Upper lobe of left lung (tissue), 6 donors: ENCODE measurements at places on chromosomes 11 and 22. TPM values are rescaled to one million over a fixed set of nuclear protein-coding genes. Genes with fewer than 3 reads are reported as not detected.
A peak's percentile ranks its signal among the peaks of the same experiment; 100 is the strongest.

DNA sequence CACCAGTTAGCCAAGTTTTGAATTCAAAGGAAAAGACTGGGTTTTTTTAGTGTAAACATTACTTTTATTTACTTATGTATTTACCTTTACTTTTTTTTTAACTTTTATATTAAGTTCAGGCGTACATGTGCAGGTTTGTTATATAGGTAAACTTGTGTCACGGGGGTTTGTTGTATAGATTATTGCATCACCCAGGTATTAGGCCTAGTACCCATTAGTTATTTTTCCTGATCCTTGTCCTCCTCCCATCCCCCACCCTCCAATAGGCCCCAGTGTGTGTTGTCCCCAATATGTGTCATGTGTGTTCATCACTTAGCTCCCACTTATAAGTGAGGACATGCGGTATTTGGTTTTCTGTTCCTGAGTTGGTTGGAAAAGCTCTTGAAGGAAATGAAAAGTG, 20.6 kb downstream of the ZW10 start:
- no peaks in the 10 kb centered on the region for H3K27me3 ChIP-seq
- peaks cover 32% of the 10 kb centered on the region for H3K36me3 ChIP-seq
- no peak overlapping the region for H3K4me3 ChIP-seq

The CFAP300 gene
- total RNA-seq, result 1.2 TPM

DNA sequence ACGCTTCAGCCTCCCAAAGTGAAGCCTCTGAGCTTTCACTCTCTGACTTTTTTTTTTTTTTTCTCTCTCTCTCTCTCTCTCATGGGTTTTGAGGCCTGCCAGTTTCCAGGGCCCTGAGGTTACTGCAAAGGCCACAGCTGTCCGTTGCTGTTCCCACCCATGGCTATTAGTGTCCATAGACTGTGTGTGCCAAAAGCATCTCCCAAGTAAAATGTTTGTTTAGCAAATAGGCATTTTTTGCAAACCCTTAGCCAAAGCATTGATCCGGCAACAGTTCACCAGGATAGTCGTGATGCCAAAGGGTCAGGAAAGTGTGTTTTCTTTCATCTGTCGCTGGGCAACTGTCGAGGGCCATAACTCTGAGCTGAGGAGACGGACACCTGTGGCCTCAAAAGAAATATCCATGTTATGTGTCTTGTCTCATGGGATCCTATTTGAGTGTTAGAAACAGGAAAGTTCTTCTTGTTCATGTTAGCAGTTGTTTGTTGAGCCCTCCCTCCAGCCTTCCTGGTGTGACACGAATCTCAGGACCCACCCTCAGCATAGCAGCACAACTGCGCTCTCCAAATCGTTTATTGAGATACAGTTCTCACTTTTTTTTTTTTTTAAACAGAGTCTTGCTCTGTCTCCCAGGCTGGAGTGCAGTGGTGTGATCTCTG, 18.4 kb downstream of the FADS2 start:
- H3K27ac ChIP-seq, result no peak overlapping the region
- no peak overlapping the region for H3K4me3 ChIP-seq
- H3K4me1 ChIP-seq, result no peaks in the 10 kb centered on the region
- no peaks in the 10 kb centered on the region for H3K27me3 ChIP-seq
- no peak for DNase-seq

The NRIP3 gene
- 0.80 TPM for total RNA-seq

The XKR3 gene
- not detected for total RNA-seq

DNA sequence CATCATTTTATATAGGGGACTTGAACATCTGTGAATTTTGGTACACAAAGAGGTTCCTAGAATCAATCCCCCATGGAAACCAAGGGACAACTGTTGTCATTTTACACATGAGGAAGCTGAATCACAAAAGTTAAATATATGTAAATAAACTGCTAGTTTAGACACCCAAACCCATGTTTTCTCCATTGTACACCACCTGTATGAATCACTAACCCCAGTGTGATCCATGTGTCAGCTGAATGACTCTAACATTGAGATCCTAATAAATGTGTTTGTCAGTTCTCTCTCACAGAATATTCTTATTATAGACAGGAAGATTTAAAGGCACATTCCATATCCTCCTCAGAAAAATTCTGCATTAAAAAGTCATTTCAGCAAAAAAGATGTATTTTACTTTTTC, 83.3 kb downstream of the ATG16L2 start:
- no peak for DNase-seq
- no peaks in the 10 kb centered on the region for H3K36me3 ChIP-seq
- H3K4me1 ChIP-seq, result no peaks in the 10 kb centered on the region
- no peaks in the 10 kb centered on the region for H3K27me3 ChIP-seq
- H3K4me3 ChIP-seq, result no peak overlapping the region

GRCh38 chr22:46417769-46418168, 82.3 kb downstream of the TRMU start:
- DNase-seq, result peak; percentile 63
- H3K4me3 ChIP-seq, result no peak overlapping the region
- no peak overlapping the region for H3K27ac ChIP-seq
- no peaks in the 10 kb centered on the region for H3K4me1 ChIP-seq

GRCh38 chr11:93668171-93668570, 6.7 kb downstream of the CEP295 start:
- H3K4me3 ChIP-seq, result no peak overlapping the region
- no peak for DNase-seq
- no peaks in the 10 kb centered on the region for H3K27me3 ChIP-seq
- H3K36me3 ChIP-seq, result peaks cover 7% of the 10 kb centered on the region
- H3K27ac ChIP-seq, result no peak overlapping the region

GRCh38 chr11:30342736-30343166, 19.8 kb downstream of the ARL14EP start:
- no peaks in the 10 kb centered on the region for H3K27me3 ChIP-seq
- no peak overlapping the region for H3K27ac ChIP-seq
- H3K36me3 ChIP-seq, result no peaks in the 10 kb centered on the region
- DNase-seq, result no peak

The SH3BP1 gene
- 11.4 TPM for total RNA-seq

GRCh38 chr11:31796499-31797189, 14.5 kb downstream of the PAX6 start:
- H3K4me1 ChIP-seq, result peaks cover 15% of the 10 kb centered on the region
- no peak for DNase-seq
- H3K36me3 ChIP-seq, result no peaks in the 10 kb centered on the region
- H3K27ac ChIP-seq, result no peak overlapping the region
- H3K27me3 ChIP-seq, result peaks cover 2% of the 10 kb centered on the region
- H3K4me3 ChIP-seq, result no peak overlapping the region

DNA sequence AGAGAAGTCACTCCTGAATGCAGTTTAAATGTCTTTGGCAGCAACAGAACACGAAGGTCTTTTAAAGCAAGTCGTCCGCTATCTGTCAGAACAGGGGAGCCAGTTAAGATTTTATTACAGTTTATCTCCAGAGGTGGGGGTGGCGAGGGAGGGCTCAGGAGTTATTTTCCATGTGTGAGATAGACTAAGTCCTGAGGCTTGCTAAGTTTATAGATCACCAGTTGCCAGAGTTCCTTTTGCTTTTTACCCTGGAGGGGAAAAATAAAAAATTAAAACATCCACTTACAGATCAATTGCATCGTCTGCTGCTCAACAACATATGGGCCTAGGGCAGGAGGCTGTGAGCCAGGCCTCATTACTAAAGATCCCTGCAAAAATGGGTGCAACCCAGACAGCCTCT, 90.7 kb downstream of the SNX19 start:
- no peaks in the 10 kb centered on the region for H3K4me1 ChIP-seq
- no peaks in the 10 kb centered on the region for H3K36me3 ChIP-seq
- no peak overlapping the region for H3K4me3 ChIP-seq

GRCh38 chr22:25014896-25015755, 62.6 kb downstream of the KIAA1671 start:
- no peak overlapping the region for H3K27ac ChIP-seq
- H3K36me3 ChIP-seq, result no peaks in the 10 kb centered on the region
- DNase-seq, result no peak
- H3K4me1 ChIP-seq, result peaks cover 12% of the 10 kb centered on the region
- H3K4me3 ChIP-seq, result no peak overlapping the region

DNA sequence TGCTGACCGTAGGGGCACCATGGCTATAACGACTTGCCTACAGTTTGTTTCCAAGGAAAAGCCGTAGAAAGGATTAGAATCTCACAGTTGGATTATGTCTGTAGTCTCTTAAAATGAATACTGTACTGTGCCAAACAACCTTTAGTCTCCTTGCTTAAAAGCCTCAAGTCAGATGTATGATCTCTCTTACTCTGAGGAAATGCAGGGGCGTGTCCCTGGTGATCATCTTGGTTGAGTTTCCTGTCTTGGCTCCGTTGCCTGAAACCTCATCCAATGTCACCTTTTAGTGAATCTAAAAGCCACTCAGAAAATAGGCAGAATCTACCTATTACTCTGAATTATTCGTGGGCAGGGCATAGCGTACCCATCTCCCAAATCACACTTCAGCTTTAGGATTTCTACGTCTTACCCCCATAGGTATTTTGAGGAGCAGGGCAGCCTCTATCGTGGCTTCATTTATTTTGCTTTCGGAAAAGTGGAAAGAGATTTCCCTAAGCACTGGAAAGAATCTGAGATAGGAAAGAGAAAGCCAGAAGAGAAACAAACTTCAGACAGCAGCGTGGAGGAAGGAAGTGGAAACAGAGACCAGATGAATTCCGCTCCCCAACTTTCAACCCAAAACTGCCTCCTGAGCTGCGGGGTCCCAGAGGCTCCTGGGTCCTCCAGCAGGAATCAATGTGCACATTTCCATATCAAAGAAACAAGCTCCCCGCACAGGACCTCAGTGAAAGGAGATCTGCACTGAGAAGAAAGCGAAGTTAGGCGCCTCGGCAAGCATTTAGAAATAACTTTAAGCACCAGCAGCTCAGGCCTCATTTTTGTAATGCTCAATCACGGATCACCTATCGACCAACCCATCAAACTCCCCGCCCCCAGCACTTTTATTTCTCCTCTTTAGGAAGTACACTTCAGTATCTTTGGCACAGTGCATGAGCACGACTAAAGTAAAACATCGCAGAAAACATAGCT, 245.8 kb downstream of the ETS1 start:
- peak overlapping the region; percentile 64 for H3K27ac ChIP-seq
- no peaks in the 10 kb centered on the region for H3K36me3 ChIP-seq
- peaks cover 23% of the 10 kb centered on the region for H3K4me1 ChIP-seq
- H3K4me3 ChIP-seq, result no peak overlapping the region
- H3K27me3 ChIP-seq, result no peaks in the 10 kb centered on the region

GRCh38 chr11:121711939-121712338, 259.2 kb upstream of the SORL1-AS1 start:
- H3K27me3 ChIP-seq, result no peaks in the 10 kb centered on the region
- no peaks in the 10 kb centered on the region for H3K36me3 ChIP-seq
- no peaks in the 10 kb centered on the region for H3K4me1 ChIP-seq
- no peak overlapping the region for H3K4me3 ChIP-seq

The GGTLC3 gene
- total RNA-seq, result 6.1 TPM

DNA sequence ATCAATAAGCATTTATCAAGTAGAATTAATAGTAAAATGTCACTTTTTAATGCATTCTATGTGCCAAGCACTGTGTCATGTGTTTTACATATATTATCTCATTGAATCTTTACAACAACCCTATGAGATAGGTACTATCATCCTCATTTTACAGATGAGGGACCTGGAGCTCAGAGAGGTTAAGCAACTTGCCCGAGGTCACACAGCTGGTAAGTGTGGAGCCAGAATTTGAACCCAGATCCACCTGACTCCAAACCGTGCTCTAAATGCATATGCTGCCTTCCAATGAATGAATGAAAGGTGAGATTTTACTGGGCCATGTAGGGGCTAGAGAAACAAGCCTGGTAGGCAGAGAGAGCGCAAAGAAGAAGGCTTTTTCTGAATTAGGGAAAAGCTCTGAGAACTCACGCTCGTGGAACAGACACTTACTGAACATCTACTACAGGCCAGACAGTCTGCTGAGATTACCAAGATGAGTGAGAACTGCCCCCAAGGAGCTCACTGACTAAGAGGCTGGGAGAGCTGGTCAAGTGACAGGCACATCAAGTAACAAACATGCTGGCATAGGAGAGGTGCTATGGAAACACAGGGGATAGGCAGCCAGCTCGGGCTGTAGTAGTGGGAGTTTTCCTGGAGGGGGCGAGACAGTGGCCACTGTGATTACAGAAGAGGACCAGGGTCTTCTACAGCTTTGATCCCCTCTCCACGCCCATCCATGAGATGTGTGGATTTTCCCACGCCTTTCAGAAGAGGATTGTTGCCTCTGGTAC, 4.4 kb downstream of the ABCG4 start:
- H3K36me3 ChIP-seq, result no peaks in the 10 kb centered on the region
- peaks cover 18% of the 10 kb centered on the region for H3K27me3 ChIP-seq
- peaks cover 12% of the 10 kb centered on the region for H3K4me1 ChIP-seq
- H3K27ac ChIP-seq, result no peak overlapping the region
- DNase-seq, result no peak

- no peak overlapping the region for H3K27ac ChIP-seq
- no peaks in the 10 kb centered on the region for H3K27me3 ChIP-seq
- no peak for DNase-seq
These were observed 202.7 kb upstream of the MPPED2 start for GRCh38 chr11:30788849-30789248.

GRCh38 chr22:19814428-19814827, 40.2 kb downstream of the GNB1L start:
- H3K4me1 ChIP-seq, result peaks cover 13% of the 10 kb centered on the region
- no peak overlapping the region for H3K4me3 ChIP-seq
- DNase-seq, result no peak
- H3K27me3 ChIP-seq, result no peaks in the 10 kb centered on the region
- H3K36me3 ChIP-seq, result no peaks in the 10 kb centered on the region

GRCh38 chr22:18997925-18998315, 61.8 kb upstream of the PRODH start:
- H3K36me3 ChIP-seq, result no peaks in the 10 kb centered on the region
- H3K4me1 ChIP-seq, result no peaks in the 10 kb centered on the region
- no peak overlapping the region for H3K4me3 ChIP-seq
- H3K27ac ChIP-seq, result no peak overlapping the region

DNA sequence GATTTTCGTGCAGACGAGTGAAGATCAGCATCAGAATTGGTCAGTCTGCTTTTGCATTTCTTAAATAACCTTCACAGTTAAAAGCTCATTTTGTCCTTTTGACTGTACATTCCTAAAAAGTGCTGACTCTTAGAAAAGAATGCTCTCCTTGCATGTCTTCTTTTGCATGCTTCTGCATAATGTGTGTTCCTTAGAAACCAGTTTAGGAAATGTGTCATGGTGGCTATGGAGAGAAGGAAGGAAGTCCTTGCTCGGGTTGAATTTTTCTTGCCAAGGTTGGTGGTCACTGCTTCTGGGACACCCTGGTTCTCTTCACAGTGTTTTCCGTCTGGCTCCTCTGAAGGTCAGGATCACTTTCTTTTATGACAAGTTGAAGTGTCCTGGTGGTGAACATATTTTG, 6.8 kb downstream of the AP2A2 start:
- peak overlapping the region; percentile 30 for H3K27ac ChIP-seq
- H3K4me3 ChIP-seq, result no peak overlapping the region
- H3K36me3 ChIP-seq, result no peaks in the 10 kb centered on the region
- H3K27me3 ChIP-seq, result no peaks in the 10 kb centered on the region
- DNase-seq, result no peak

The RCOR2 gene
- total RNA-seq, result not detected

The OR56A1 gene
- total RNA-seq, result not detected

GRCh38 chr22:25848954-25849353, 107.0 kb downstream of the MYO18B start:
- H3K36me3 ChIP-seq, result no peaks in the 10 kb centered on the region
- peak; percentile 42 for DNase-seq
- no peaks in the 10 kb centered on the region for H3K4me1 ChIP-seq
- H3K27me3 ChIP-seq, result no peaks in the 10 kb centered on the region
- H3K27ac ChIP-seq, result no peak overlapping the region
- no peak overlapping the region for H3K4me3 ChIP-seq
